ENCODE measurements at places on chromosomes 4 and X.

DNA sequence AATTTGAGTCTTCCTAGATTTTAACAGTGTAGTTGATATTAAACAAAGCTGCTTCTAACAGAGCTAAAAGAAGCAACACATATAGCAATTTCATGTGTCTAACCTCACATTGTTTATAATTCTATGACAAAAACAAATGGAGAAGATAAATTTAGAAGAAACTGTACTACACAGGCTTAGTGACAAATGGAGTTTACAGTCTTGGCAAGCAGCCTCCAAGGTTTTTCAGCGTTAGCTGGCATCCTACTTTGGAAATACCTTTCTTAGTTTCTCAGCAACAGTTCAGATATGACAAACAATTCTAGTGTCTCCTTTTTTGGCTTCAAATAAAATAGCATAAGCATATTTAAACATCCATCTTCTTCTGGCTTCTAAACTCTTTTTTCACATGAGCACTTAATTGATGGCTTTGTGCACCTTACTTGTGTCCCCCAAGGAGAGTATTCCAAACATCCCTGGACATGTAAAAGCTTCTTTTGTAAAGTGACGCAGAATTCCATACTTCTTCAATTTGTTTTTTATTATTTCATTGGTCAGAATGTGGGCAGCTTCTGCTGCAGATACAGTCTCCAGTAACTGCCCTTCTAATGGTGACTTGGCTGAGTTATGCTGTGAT is 249.8 kb downstream of the ANTXR2 start:
- DNase-seq: peak; percentile 53

DNA sequence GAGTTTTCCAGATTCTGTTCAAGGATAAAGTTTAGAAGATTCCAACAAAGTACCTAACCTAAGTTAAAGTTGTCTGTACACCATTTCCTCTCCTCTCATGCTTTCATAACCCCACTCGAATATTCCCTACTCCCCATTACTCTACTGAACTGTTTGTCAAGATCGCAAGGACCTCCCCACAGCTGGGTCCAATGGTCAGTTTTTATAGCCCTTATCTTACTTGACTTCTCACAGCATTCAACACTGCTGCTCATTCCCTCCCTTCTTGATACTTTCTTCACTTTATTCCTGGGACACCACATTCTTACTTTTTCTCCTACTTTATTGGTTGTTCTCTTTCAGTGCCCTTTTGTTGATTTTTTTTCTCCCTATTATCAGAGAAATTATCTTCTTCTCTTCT is 30.9 kb downstream of the QDPR start:
- no peak for DNase-seq

GRCh38 chr4:173782660-173783059 is 252.6 kb upstream of the HAND2 start:
- DNase-seq: no peak

GRCh38 chr4:653080-653821 is 20.8 kb downstream of the ATP5ME start:
- DNase-seq: no peak

- DNase-seq: peak; percentile 83
Observed at GRCh38 chr4:86895692-86896488, 3.7 kb upstream of the C4orf36 start.

DNA sequence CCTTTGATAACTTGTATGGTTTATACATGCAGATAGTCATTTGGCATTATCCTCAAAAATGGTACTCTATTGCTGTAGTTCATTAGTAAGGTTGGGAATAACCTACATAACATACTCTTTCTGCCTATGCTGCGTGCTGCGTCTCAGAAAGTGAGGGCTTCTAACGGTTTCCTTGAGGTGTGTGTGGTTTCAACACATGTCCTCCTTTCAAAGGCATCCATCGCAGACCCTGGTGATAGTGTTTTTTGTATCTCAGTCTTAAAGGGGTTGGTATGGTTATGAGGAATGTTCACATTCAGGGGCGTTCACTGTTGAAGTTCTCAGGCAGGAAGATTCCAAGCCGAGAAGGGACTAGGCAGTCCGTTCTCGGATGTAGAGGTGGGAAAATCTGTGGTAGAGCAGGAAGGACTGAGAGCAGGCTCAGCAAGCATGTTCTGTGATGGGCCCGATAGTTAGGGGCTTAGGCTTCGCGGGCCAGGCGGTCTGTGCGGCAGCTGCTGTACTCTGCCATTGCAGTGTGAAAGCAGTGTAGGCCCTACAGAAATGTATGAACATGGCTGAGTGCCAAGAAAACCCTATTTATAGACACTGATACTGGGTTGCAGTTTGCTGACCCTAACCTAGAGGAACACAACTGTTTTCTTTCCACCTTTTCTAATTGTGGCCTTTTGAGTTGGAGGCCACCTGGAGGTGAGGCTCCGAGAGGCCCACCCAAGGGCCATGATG is 123.2 kb downstream of the GPR143 start:
- no peak for DNase-seq

DNA sequence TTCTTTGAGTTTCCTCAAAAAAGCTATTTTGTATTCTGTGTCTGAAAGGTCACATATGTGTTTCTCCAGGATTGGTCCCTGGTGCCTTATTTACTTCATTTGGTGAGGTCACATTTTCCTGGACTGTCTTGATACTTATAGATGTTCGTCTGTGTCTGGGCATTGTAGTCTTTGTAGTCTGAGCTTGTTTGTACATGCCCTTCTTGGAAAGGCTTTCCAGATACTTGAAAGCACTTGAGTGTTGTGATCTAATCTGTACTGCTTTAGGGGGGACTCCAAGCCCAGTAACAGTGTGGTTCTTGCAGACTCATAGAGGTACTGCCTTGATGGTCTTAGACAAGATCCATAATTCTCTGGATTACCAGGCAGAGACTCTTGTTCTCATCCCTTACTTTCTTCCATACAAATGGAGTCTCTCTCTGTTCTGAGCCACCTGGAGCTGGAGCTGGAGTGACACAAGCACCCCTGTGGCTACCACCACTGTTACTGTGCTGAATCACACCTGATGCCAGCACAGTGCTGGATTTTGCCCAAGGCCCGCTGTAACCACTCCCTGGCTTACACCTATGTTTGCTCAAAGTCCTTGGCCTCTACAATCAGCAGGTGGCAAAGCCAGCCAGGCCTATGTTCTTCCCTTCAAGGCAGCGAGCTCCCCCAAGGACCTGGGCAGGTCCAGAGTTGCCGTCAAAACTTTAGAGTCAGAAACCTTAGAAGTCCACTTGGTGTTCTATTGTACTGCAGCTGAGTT is 72.3 kb upstream of the EFHC2 start:
- DNase-seq: no peak

GRCh38 chr4:3231471-3231870 is 17.5 kb upstream of the MSANTD1 start:
- no peak for DNase-seq

DNA sequence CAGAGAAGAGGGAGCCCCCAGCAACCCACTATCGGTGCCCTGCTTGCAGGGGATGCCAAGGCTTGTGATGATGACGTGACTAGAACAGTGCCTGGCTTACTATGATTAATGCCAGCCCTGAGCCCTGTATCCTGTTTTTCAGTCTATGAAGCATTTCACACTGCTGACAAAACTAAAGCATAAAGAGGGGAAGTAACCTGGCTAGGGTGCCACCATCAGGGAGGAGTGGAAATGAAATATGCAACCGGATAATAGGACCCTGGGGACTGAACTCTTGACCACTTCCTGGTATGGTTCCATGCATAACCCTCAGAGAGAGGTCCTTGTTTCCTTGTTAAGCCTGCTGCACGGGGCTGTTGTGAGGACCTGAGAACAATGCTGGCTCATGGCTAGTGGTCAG is 50.3 kb downstream of the MED28 start:
- no peak for DNase-seq

GRCh38 chrX:43573441-43574015 is 82.6 kb upstream of the MAOA start:
- no peak for DNase-seq

DNA sequence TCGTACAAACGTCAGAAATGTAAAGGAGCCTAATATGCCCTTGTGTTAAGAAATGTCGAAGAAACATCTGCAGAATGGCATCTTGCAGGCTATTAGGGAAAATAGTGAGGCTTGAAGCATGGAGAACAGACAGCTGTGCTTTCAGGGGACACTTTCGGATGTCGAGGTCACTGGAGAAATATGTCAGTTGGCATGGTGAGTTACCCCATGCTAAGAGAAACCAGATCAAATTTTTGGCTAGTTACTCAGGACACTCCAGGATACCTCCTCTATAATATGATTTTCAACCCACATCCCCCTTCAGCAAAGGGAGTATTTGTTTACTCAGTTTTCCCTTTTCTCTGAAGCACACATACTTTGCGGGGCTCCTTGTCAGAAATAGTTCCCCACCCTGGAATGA is 171.4 kb downstream of the GPC3 start:
- DNase-seq: no peak

DNA sequence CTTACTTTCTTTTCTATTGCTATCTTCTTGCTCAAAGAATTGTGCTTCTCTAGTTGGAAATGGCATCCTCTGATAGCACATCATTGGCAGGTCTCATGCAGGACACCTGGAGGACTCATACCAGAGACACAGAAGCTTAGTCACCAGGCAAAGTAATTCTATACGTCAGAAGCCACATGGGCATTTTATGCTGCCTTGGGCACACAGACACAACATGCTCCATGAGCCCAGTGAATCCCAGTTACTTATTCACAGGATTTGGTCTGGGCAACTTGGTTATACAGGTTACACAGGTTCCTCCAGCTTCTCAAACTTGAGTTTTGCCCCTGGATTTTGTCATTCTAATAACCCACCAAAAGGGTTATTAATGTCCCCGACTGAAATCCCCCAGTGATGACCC is 7.1 kb downstream of the RASSF6 start:
- no peak for DNase-seq

DNA sequence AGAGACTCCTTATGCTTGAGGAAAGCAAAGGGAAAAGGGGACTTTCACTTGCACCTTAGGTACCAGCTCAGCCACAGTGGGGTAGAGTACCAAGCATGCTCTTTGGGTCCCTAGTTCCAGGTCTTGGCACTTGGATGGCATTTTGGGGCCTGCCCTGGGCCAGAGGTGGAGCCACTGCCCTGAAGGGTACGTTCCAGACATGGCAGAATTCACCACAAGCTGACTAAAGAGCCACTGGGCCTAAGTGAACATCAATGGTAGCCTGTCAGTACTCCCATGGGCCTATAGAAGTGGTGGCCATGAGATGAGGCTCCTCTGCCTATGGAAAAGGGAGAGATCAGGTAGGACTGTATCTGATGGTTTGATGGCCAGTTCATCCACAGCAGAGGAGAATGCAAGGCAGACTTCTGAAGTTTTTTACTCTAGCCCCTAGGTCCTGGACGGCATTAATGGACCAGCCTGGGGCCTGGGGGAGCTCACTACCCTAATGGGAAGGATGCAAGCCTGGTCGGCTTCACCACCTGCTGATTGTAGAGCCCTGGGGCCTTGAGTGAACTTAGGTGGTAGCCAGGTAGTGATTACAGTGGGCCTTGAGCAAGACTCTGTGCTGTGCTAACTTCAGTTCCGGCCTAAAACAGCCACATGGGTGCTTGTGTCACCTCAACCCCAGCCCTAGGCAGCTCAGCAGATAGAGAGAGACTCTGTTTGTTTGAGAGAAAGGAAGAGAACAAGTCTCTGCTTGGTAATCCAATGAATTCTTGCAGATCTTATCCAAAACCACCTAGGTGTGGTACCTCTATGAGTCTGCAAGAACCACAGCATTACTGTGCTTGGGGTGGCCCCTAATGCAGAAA is 19.8 kb upstream of the HSFX4 start:
- peak; percentile 1 for DNase-seq

GRCh38 chr4:28686618-28687017 is 1826.0 kb downstream of the STIM2 start:
- no peak for DNase-seq

All from brain (organoid and tissue), 16 donors.